Thyroid gland (tissue), 4 donors: ENCODE measurements at places on chromosomes 7 and 10. TPM values are rescaled to one million over a fixed set of nuclear protein-coding genes. Genes with fewer than 3 reads are reported as not detected.

GRCh38 chr7:79770970-79771369 lies 317.5 kb upstream of the MAGI2 start:
- no peak overlapping the region for H3K27ac ChIP-seq
- no peaks in the 10 kb centered on the region for H3K27me3 ChIP-seq
- H3K36me3 ChIP-seq: no peaks in the 10 kb centered on the region
- no peaks in the 10 kb centered on the region for H3K4me1 ChIP-seq
- DNase-seq: no peak

- DNase-seq: no peak
- H3K36me3 ChIP-seq: peaks cover 13% of the 10 kb centered on the region
- H3K27ac ChIP-seq: peak overlapping the region; percentile 29
- peaks cover 5% of the 10 kb centered on the region for H3K4me1 ChIP-seq
- H3K4me3 ChIP-seq: no peak overlapping the region
Measured at GRCh38 chr7:107982918-107983389, 20.0 kb downstream of the LAMB1 start.

GRCh38 chr7:17300012-17300411 lies 1.6 kb downstream of the AHR start:
- H3K36me3 ChIP-seq: no peaks in the 10 kb centered on the region
- H3K4me3 ChIP-seq: peak overlapping the region; percentile 91
- H3K27ac ChIP-seq: peak overlapping the region; percentile 94
- H3K27me3 ChIP-seq: no peaks in the 10 kb centered on the region
- no peak for DNase-seq

DNA sequence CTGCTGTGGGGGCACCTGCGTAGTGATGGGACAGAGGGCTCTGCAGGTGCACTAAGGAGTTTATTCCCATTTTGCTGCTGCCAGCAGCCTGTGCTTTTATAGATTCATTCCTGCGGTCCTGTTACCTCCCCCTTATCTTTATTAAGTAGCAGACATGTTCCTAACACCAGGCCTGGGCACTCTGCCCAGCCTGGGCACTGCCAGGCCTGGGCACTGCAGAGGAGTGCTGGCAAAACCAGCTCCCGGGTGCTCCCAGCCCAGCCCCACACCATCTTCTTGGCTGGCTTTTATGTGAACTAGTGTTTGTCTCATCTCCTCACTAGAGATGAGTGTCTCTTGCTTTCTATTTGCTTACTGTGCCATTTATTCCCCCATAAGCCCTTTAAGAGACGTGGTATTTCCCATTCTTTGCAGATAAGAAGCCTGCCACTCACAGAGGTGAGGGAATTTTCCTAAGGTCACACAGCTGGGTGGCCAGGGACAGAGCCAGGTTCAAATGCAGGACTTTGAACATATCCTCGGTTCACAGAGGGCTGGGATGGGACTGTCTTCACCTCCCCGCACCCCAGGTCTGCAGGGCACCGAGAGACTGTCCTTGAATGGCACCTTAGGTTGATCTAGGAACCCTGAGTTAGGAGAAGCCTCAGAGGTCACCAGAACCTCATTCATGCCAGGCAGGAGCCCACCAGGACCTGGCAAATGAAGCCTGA lies 14.6 kb upstream of the DRGX start:
- H3K36me3 ChIP-seq: no peaks in the 10 kb centered on the region
- no peak overlapping the region for H3K27ac ChIP-seq
- DNase-seq: peak; percentile 58

DNA sequence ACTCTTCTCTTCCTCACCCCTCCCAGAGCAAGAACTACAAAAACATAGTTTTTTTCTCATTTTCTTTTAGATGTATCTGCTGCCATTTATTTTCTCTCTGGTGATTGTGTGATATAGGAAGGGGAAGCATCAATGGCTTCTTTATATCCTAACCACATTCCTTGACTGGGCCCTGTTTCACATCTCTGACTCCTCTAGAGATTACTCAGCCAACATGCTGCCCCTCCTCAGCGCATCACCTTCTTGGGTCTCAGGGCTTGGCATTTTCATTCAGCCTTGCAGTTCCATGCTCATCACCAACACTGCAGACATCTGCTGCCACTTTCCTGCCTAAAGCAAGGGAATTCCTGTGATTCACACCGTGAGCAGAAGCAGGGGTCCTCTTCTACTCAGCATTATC lies 705.5 kb downstream of the AUTS2 start:
- H3K27me3 ChIP-seq: no peaks in the 10 kb centered on the region
- H3K27ac ChIP-seq: no peak overlapping the region
- H3K4me3 ChIP-seq: no peak overlapping the region
- H3K4me1 ChIP-seq: peaks cover 8% of the 10 kb centered on the region
- no peaks in the 10 kb centered on the region for H3K36me3 ChIP-seq
- DNase-seq: no peak

DNA sequence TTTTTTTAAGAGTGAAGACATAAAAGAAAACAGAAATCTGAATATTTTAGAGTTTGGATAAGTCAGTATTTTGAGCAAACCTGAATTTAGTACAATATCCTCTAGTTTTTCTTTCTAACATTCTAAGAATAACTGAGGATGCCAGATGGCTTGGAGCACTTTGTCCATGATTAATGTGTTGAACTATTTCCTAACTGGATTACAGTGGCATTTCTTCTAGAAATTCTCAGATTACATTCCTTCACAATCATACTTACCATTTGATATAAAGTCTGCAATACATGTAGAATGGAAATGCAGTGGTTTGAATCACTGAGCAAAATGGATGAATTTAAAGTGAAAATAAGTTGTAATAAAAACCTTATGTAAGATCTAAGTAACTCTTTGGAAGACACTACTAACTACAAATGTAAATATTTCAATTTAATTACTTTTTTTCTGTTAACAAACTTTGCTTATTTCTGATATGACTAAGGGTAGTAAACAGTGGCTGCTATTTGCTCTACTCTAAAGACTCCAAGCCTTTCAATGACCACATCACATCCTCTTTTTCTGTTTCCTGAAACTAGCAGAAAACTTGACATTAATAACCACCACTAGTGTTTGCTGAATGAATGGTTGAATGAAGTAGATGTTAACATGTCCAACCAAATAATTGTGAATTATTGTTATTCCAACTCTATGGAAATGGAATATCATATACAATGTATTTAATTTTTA lies 102.8 kb downstream of the PRKG1 start:
- no peak overlapping the region for H3K4me3 ChIP-seq
- H3K27me3 ChIP-seq: no peaks in the 10 kb centered on the region
- no peak overlapping the region for H3K27ac ChIP-seq
- no peaks in the 10 kb centered on the region for H3K36me3 ChIP-seq

- no peaks in the 10 kb centered on the region for H3K27me3 ChIP-seq
- peak overlapping the region; percentile 94 for H3K4me3 ChIP-seq
- H3K36me3 ChIP-seq: no peaks in the 10 kb centered on the region
- H3K27ac ChIP-seq: peak overlapping the region; percentile 94
- peaks cover 9% of the 10 kb centered on the region for H3K4me1 ChIP-seq
Measured at GRCh38 chr7:77538281-77539212, 1.5 kb downstream of the PTPN12 start.

DNA sequence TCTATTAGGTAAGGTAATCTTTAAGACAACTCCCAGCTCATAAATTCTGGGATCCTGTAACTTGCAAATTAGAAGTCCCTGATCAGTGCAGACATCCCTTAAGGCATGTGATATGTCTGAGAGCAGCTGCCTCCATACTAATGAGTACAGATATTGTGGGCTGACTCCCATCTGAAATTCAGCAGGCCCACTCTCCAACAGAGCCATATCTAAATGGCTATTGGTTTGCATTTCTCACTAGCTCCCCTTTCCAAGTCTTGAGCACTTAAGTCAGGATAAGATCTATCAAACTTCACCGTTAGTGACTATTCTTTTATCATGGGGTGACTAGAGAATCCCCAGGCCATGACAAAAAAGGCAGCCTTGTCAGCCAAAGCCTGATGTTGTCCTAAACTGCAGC lies 785.4 kb downstream of the IPMK start:
- H3K27me3 ChIP-seq: no peaks in the 10 kb centered on the region
- no peaks in the 10 kb centered on the region for H3K4me1 ChIP-seq
- no peaks in the 10 kb centered on the region for H3K36me3 ChIP-seq
- no peak overlapping the region for H3K27ac ChIP-seq
- H3K4me3 ChIP-seq: no peak overlapping the region

- H3K4me1 ChIP-seq: peaks cover 14% of the 10 kb centered on the region
- no peaks in the 10 kb centered on the region for H3K27me3 ChIP-seq
- no peak for DNase-seq
- peak overlapping the region; percentile 85 for H3K27ac ChIP-seq
Measured at GRCh38 chr10:102713539-102713813, 721 bp downstream of the ARL3 start.

DNA sequence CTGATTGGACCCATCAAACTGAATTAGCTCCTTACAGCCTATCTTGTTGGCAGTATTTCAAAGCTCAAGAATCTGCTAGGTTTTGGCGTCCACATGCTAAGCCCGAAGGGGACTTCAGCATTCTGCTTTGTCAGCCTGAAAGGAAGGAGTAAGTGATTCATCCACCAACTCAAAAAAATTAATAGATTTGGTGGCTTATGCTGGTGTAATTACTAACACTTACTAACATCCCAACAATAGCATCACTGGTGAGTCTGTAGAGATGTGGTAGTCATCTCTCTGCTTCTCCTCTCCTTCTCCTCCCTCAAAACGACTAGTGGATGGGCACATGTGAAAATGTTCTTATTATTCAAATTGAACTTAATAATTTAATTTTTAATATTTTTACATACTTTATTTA lies 53.8 kb upstream of the EGR2 start:
- H3K27ac ChIP-seq: no peak overlapping the region
- DNase-seq: no peak
- no peak overlapping the region for H3K4me3 ChIP-seq
- H3K27me3 ChIP-seq: no peaks in the 10 kb centered on the region

AGMO gene
- total RNA-seq: 0.83 TPM

GFRA1 gene
- total RNA-seq: 18.0 TPM

GPER1 gene
- total RNA-seq: 29.1 TPM
